ENCODE measurements at places on chromosomes 12 and 14.

DNA sequence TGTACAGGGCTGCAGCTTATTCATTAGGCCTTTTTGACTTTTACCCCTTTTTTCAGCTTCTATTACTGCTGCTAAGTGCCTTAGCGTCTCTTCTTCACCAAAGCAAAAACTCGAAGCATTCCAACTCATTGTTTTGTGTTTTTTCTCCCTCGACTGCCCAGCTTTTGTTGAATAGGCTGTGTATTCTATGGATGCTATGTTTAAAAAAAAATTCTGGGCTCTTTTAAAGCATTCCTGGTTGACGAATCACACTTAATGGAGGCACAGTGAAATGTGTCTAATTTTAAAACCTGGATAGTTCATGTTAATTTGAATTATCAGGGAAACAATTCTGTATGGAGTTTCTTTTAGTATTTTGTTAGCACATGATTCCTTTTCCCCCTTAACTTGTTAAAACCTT is 29.7 kb downstream of the KTN1 start:
- no peak for DNase-seq

- no peak for DNase-seq
Measured at GRCh38 chr12:110780448-110780847, 37.8 kb upstream of the PPP1CC start.

DNA sequence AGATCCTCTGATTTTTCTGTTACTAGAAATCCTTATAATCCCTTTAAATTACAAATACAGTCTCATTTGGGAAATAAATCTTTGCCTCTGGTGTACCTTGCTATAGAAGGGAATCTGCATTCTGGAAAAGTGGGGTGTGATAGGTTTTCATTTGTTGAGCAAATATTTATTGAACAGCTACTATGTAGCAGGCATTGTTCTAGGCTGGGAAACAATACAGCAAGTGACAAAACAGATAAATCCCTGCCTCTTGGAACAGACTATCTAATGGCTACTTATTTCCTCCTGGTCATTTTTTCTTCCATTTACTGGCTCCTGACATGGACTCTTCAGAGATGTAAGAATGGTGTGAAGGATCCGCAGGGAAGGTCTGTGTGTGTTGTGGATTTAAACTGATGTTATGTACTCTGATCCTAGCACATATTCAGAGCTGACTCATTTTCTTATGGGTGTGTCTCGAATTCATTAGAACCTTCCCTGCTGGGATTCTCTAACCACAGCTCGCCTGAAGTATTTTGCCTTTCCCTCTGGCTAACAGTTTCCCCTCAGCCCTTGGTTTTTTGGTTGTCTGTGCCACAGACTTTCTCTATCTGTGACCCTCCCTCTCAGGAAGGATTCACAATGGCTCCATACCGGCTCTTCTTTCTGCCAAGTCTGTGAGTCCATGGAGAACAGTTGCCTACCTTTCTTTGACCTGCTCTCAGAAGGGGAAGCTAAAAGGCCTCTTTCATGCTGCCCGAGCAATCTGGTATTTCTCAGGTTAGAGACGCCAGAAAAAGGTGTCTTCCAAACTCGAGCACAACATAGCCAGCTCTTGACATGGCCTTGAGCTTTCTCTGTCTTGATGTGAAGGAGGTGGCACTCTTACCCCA is 53.7 kb downstream of the TMTC2 start:
- no peak for DNase-seq

- DNase-seq: no peak
Measured at GRCh38 chr14:101882141-101882935, 82.0 kb upstream of the DYNC1H1 start.

- DNase-seq: peak; percentile 52
Measured at GRCh38 chr12:29148596-29148910, 525 bp upstream of the FAR2 start.

GRCh38 chr14:24110060-24110459 is 4.5 kb upstream of the DCAF11 start:
- DNase-seq: no peak

DNA sequence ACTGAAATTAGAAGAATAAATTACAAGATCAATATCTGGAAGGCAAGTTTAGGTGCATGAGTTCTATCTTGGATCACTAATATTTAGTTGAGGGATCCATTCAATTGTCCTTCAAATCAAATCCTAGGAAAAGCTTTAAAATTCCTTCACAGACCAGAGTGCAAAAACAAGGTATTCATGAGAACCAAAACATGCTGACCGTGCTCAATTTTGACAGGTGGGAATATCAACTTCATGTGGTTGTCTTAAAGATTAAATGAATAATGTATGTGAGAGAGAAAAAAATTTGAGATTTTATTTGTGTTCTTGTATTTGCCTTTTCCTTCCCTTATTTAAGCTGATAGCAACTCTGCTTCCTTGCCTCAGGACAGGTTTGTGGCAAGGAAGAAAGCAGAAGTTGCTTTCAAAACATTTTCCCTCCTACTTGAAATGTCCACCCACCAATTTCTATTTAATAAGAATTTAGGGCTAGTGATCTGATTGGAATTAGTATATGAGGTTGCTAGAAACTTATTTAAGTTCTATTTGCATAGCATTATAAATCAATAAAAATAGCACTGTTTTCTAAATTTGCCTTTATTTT is 4.9 kb upstream of the PPP1R12A start:
- DNase-seq: no peak

DNA sequence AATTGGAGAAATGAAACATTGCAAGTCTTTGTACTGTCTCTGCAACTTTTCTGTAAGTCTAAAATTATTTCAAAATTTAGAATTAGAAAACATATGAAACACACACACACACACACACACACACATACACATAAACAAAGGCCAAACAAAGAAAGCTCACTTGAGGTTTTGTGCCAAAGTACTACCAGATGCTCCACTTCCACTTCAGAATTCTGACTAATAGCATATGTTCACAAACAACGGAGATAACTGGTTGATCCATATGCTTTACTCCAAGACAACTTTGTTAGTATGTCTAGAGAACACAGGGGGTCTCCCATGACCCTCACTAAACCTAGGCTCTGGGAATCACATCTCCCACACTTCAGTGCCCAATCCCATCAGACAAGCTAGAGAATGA is 133.8 kb upstream of the CLEC14A start:
- peak; percentile 64 for DNase-seq

DNA sequence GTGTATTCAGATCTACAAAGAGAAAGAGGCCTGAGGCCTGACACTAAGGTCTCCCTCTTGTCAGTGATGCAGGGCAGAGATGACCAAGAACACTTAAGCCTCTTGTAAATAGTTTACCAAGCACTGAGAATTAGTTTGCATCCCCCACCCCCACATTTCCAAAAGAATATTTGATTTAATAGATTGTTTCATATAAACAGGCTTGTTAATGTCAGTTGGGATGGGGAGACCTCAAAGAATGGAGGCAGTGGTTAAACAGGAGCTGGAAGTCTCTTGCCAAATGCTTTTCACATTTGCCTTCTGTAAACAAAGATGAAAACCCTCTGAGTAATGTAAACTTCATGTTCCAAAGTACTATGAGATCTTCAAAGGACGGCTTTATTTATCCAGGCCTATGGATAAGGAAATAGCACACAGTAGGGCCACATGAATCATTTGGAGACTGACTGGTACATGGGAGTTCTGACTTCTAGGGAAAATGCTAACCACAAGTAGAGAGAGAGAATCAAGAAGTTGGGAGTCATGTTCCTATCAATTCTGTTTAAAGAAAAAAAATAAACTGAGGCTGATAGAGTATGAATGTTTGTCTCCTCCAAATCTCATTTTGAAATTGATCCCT is 234.7 kb downstream of the ANO2 start:
- no peak for DNase-seq

GRCh38 chr12:104680070-104680469 is 223.3 kb downstream of the CHST11 start:
- no peak for DNase-seq

DNA sequence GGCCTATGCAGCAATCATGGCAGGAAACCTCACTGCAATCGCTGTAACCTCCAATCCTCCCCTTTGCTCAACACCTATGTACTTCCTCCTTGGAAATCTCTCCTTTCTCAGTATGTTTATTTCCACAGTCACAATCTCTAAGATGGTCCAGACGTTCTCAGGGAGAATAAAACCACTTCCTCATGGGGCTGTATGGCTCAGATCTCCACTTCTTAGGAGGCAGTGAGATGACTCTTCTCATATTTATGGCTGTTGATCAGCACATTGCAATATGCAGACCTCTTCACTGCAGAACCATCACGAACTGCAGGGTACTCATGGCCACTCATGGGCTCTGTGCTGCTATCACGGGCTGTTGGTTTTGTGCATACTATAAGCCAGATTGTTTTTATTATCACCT is 17.1 kb upstream of the OR4K17 start:
- DNase-seq: no peak

- peak; percentile 81 for DNase-seq
Measured at GRCh38 chr12:4809013-4809448, 88.8 kb downstream of the GALNT8 start.

- DNase-seq: no peak
Measured at GRCh38 chr12:109714141-109714912, 702 bp downstream of the FAM222A start.

DNA sequence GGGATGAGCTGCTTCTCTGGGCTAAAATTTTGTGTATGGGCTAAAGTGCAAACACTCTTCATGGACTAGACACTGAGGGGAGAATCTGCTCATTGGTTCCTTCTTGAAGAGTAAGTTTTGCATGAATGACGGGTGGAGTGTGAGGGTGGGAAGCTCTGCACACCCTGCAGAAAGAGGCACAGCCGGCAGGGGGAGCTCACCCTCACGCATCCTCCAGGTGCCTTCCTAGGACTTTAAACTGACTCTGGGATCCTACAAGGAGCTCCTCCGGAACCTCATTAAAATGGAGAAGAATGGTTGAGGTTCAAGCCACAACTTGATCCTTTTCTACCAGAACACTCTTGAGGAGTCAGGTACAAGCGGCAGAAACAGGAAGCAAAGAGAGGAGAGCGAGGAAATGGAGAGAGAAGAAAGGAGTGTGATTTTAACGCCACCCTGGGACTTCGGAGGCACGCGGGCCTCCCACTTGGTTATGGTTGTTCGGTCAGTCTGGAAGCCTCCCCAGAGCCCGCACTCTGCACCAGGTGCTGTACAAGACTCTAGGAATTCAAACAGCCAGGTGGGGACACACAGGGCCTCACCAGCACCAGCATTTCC is 87.5 kb downstream of the SETD3 start:
- no peak for DNase-seq

- peak; percentile 34 for DNase-seq
Measured at GRCh38 chr14:81565441-81566290, 32.0 kb upstream of the SEL1L start.

DNA sequence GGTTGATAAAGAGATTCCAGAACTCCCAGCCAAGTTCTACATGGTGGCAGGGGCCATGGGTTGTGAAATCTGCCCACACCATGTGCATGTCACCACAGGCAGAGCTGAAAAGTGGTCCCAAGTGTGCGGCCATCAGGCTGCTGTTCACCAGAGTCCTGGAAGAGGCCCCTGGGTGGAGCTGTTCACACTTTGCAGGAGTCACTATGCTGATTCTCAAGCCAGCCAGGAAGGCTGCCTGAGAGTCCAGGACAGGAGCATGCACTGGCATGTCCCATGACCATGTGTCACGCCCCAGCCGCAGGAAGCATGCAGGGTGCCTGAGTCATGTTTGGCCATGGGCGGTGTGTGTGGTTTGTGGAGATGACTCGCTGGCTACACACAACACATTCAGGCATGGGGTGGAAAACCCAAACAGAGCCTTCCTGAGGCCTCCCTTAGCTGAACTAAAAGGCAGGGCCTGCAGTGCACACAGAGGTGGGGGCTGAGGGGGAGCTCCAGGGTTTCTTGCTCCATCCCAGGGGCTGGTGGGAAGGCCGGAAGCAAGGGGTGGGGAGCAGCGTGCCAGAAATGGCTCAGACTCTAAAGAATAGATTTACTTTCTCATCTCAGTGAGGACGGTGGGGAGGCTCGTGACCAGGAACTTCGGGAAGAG is 19.4 kb downstream of the ABCB9 start:
- no peak for DNase-seq

- no peak for DNase-seq
Measured at GRCh38 chr12:2925322-2925995, 33.7 kb upstream of the TEAD4 start.

DNA sequence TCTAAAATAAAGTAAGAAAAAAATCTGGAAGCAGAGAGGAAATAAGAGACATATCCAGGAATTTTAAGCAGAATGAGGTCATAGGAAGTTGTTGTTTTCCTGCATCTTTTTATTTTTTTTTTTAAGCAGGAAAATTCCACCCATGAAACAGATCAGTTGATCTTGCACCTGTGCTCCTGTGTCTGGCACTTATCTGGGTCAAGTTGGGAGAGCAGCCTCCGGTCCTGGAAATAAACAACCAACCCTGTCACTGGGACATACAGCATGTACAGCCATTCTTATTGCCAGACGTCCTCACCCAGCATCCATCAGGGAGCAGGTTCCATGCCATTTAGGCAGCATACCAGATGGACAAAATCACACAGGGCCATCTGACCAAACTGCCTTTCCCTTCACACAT is 266.0 kb upstream of the BTG1 start:
- DNase-seq: no peak
